ENCODE measurements at places on chromosomes 7 and 10.

GRCh38 chr10:60524541-60524940 lies 134.9 kb upstream of the ANK3 start:
- H3K36me3 ChIP-seq: no peaks in the 10 kb centered on the region
- no peak overlapping the region for H3K27ac ChIP-seq
- DNase-seq: no peak

GRCh38 chr10:84177541-84178141 lies 4.0 kb downstream of the GPR15LG start:
- no peaks in the 10 kb centered on the region for H3K4me1 ChIP-seq
- no peak overlapping the region for H3K4me3 ChIP-seq
- no peaks in the 10 kb centered on the region for H3K27me3 ChIP-seq
- no peaks in the 10 kb centered on the region for H3K36me3 ChIP-seq
- no peak overlapping the region for H3K27ac ChIP-seq

DNA sequence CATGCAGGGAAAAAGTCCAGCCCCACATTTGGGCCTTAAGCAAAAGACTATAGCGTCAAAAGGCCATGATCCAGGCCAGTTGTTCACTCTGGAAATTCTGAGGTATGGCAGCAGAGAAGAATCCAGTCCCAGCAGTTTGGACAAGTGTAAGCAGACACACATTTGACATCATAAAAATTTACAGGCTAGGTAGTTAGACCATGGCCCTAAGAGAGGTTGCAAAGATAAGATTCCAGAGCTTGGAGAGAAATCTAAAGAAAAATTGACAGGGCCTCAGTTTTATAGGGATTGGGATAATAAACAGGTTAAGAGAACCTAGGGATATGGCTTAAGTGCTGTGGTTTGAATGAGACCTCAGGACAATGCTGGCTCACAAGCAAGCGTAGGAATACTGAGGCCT lies 884.4 kb upstream of the SORCS1 start:
- no peaks in the 10 kb centered on the region for H3K4me1 ChIP-seq
- H3K36me3 ChIP-seq: no peaks in the 10 kb centered on the region
- no peak overlapping the region for H3K27ac ChIP-seq
- no peak for DNase-seq
- H3K4me3 ChIP-seq: no peak overlapping the region

DNA sequence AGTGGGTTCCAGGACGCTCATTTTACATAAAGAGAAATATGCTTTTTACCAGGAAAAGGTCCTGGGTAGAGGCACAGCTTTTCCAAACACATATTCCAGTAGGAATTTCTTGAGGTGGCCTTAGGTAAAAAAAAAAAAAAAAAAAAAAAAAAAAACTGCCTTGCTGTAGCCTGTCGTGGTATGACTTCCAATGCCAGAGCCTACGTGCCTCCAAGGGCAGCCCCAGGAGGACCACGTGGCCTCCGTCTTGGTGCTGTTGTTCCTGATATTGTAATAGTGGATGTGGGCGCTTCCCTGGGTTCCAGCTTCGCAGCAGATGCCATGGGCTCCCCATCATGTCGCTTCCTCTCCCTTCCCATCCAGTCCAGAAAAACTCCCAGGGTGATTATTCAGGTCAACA lies 49.3 kb downstream of the PRKAG2 start:
- no peaks in the 10 kb centered on the region for H3K36me3 ChIP-seq
- H3K4me3 ChIP-seq: no peak overlapping the region
- no peak overlapping the region for H3K27ac ChIP-seq
- no peaks in the 10 kb centered on the region for H3K27me3 ChIP-seq

- no peak for DNase-seq
- H3K36me3 ChIP-seq: no peaks in the 10 kb centered on the region
- H3K4me1 ChIP-seq: peaks cover 6% of the 10 kb centered on the region
- H3K4me3 ChIP-seq: no peak overlapping the region
- no peaks in the 10 kb centered on the region for H3K27me3 ChIP-seq
These were observed 166.6 kb downstream of the ARHGAP21 start for GRCh38 chr10:24556750-24557742.
